ENCODE measurements at places on chromosomes 13 and 19.
A peak's percentile ranks its signal among the peaks of the same experiment; 100 is the strongest.

GRCh38 chr13:32840989-32841713, 175.1 kb upstream of the KL start:
- DNase-seq, result no peak

DNA sequence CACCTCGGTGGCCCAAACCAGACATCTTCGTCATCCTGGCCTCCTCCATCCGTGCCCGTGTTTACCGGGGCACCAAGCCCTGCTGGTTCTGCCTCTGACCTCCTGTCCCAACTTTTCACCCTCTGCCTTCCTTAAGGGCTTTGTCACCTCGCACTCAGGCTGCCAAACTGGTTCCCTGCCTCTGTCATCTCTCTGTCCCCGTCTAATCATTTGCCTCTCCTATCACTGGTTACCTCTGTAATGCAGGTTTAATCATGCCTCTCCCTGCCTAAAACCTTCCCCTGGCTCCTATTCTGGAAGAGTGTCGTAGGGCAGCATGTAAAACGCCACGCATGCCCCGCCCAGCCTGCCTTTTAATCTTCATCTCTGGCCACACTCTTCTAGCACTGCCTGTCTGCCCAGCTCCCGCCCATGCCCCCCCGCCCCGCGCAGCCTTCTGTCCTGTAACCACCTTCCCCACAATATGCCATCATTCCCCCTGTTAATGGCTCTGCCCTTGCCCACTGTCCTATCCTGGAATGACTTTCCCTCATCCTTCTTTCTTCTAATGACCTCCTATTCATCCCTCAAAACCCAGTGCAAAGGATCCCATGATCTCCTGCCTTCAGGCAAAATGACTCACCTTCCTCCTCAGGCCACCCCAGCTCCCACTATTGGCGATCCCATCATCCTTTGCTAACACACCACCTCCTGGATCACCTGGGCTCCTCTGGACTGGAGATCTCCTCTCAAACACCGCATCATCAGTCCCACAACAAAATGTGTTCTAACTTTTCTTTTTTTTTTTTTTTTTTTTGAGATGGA, 66.7 kb downstream of the PEX11G start:
- DNase-seq, result no peak

DNA sequence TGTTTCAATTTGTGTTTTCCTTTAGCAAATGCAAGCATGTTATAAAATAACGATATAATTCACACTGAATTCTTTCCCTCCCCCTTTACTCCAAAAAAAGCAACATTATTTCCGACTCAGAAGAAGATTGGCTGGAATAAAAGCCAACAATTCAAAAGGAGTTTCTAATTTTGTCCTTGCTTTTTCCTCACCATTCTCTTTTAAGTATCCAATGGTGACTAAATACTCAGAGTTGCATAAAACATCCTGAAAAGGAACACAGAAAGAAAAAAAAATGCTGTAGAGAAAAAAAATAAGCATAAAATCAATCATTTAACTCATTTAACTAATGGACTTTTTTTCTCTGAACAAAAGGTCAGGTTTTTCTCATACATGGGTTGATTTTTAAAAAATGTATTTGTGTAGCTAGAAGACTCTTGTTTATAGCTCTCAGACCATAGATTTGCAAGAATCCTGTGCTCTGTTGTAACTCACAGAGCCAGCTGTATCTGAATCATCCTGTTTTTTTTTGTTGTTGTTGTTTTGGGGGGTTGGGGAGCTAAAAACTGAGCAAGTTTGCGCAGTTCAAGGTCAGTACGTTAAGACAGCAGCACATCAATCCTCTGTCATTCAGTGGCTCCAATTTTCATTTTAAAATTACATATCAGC, 108.1 kb downstream of the PCDH17 start:
- no peak for DNase-seq

DNA sequence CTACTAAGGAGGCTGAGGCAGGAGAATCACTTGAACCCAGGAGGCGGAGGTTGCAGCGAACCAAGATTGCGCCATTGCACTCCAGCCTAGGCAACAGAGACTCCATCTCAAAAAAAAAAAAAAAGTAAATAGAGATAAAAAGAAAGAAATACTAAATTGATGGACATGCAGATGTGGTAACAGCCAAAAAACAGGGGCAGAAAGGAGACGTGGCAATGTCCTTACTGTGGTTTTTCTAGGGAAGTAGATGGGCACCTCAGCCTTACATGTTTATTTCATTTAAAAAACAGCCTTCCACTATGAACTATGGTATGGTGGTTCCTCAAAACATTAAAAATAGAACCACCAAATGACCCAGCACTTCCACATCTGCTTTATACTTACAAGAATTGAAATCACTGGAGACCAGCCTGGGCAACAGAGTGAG, 6.5 kb upstream of the EIF3G start:
- no peak for DNase-seq

GRCh38 chr13:90648497-90648896, 699.0 kb upstream of the MIR17HG start:
- DNase-seq, result no peak

GRCh38 chr13:101289764-101290163, 126.5 kb downstream of the NALCN start:
- DNase-seq, result peak; percentile 89

GRCh38 chr13:72536714-72537394, 190.6 kb downstream of the MZT1 start:
- DNase-seq, result peak; percentile 16

DNA sequence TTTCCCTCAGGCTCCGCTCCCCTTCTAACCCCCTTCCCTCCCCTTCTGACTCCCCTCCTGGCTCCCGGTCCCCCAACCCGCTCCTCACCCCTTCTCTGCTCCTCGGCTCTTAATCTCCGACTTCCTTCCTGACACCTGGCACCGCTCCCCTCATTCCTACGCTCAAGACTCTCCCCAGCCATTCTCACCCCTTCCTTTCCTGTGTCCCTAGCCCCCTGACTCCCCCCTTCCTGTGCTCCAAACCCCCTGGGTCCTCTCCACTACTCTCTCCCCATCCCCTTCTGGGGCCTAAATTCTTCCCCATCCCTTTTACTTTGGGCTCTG, 658 bp downstream of the CLPP start:
- DNase-seq, result no peak

- no peak for DNase-seq
These were observed 547.7 kb upstream of the KLF12 start for GRCh38 chr13:74681891-74682290.
